ENCODE measurements at places on chromosomes 6 and 20.

- DNase-seq: no peak
Observed at GRCh38 chr6:169850746-169851145, 99.3 kb downstream of the ERMARD start.

DNA sequence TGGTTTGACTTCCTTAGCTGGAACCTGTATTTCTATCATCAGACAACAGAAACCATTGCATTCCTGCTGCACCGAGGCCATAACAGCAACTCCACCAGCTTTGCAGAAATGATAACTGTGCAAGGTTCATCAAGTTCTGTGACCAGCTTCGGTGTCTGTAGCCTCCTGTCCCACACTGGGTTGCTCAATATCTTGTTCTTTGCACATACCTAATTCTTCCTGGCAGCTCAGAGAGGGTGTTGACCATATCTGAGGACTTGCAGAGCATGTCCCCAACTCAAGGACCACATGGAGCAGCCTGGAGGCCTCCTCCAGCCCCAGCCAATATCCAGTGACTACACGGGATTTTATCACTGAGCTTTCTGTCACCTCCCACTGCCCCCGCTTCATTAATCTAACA lies 59.3 kb upstream of the SCAF8 start:
- DNase-seq: no peak

GRCh38 chr6:82878812-82879211 lies 186.8 kb downstream of the UBE3D start:
- no peak for DNase-seq

DNA sequence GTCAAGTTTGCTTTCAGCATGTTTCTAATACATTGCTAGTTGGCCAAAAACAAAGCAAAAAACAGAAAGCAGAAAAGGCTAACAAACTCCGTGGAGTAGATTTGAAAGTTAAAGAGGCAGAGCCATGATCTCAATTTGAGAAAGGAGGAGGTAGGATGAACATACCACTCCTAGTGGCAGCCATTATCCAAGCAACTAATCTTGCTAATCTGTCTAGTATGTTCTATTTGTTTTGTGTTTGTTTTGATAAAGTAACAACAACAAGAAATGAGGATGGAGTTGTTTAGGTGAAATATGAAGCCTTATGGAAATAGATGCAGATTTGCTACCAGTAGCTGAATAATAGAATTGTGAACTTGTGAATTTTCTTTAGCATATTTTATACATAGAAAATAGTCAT lies 295.5 kb upstream of the PRDM1 start:
- no peak for DNase-seq

DNA sequence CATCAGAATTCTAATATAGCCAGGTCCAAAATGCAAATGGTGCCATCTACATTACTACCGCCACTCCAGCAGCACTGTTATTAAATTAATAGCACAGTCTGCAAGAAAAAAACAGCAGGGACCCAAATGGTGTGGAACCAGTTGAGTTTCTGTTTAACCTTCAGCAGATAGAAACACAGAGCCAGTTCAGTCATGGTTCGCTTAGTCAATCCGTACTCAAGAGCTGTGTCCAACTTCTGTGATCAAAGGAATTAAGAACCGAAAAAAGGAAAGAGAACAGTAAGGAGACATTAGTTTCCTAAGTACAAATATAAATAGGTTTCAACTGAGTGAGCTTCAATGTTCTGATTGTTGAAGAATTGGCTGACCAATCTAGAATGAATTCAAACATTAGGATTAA lies 107.7 kb downstream of the TRDN start:
- no peak for DNase-seq

DNA sequence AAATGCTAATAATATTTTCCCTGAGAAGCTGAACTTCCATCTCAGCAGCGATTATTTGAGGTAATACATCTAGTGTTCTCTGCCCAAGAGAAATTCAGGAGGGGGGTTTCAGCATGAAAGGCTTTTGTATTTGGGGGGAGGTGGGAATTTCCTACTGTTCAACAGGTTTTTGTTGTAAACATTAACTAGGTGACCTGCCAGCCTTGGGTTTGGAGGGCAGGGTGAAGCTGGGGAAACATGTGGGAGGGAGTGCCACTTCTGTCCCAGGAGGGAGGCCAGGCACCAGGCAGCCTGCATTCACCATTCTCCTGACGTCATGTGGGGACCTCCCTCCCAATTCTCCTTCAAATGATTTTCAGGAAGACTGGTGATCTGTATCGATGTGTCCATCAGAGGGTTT lies 37.7 kb upstream of the PKHD1 start:
- DNase-seq: no peak

GRCh38 chr6:169266746-169267591 lies 13.3 kb upstream of the THBS2 start:
- no peak for DNase-seq

- DNase-seq: no peak
Observed at GRCh38 chr6:42571611-42572342, 7.9 kb downstream of the UBR2 start.

DNA sequence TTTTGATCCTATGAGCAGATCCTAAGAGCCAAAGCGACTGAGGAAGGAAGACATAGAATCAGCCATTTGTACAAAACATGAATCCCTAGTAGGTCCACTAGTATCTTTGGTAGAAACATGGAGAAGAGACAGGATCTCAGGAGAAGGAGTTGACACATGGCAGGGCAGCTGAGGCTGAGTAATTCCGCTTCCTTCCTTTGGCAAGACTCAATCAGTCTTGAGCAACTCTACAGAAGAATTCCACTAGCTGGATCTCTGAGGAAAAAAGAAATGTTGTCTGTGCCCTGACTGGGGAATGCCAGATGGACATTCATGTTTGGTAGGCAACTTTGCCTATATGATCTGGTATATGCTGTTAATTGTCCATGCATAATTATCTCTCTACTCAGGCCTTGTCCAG lies 35.3 kb downstream of the ESR1 start:
- DNase-seq: no peak

GRCh38 chr20:19113343-19113930 lies 99.0 kb upstream of the SLC24A3 start:
- no peak for DNase-seq

- DNase-seq: no peak
Observed at GRCh38 chr20:44115762-44116644, 71.0 kb downstream of the JPH2 start.

- DNase-seq: no peak
Observed at GRCh38 chr6:85470023-85470410, 20.1 kb downstream of the NT5E start.

GRCh38 chr6:89888871-89889270 lies 5.4 kb upstream of the GJA10 start:
- no peak for DNase-seq

DNA sequence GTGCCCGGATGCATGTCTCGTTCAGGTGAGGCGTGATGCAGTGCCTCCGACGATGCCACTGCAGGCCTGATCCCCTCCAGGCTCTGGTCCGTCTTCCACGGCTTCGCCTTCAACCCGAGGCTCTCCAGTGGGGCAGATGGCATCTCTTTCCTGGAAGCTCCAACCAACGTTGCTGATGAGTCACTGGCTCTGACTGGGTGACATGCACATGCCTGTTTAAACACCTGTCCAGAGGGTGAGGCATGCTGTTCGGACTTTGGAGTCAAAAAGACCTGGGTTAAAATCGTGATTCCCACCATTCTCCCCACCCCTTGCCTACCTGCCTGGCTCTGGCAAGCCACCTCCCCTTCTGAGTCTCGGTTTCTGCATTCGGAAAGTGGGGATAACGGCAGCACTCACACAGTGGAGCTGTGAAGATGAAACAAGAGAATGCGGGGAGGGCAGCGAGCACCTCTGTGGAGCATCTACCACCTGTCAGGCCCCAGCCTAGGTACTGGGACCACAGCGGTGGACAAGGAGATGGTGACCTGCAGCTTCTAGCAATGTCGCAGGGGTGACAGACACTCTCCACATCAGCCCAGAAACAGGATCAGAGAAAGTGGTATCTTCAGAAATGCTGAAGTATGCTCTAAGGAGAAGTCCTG lies 8.5 kb upstream of the EDN3 start:
- DNase-seq: no peak

DNA sequence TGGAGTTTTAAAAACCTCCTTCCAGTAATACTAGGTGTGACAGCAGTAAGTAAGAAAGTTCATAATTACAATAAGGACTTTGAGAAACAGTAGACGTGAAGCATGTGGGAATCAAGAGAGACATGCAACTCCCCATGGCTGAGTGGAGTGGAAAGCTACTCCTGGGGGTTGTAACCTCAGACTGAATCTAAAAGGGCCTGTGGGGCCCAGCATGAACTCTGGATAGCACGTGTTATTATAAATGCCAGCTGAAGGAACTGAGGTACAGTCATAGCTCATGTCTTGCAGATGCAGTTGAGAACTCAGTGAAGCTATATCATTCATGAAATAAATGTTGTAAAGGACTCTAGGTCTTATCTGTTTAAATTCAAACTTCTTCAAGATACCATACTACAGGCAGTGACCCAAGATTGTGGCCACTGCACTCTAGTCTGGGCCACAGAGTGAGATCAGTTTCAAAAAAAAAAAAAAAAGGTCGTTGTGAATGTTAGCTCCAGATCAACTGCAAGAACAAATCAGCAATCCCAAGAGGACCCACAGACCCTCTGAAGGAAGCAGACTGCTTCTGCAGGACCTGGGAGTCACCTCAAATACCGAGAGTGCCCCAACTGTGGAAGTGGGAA lies 189.3 kb downstream of the TRDN start:
- no peak for DNase-seq

DNA sequence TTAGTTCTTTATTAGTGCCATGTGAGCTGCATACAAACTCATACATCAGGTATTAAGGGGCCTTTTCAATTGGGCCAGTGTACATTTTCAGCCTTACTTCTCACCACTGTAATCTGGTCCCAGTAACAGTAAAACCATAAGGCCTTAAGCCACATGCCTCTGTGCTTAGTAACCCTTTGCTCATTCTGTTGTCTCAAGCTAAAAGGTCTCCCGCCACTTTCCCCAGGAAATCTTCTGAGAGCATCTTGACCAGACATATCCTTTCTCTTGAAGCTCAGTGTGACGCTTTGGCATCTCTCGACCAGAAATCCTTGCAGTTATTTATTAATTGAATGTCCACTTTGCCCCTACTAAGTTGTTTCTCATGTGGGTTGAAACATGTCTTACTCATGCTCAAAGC lies 68.0 kb downstream of the CYP39A1 start:
- no peak for DNase-seq

- peak; percentile 47 for DNase-seq
Observed at GRCh38 chr20:46400253-46400652, 6.2 kb downstream of the ELMO2 start.

- DNase-seq: no peak
Observed at GRCh38 chr20:41350408-41350962, 9.9 kb downstream of the LPIN3 start.

DNA sequence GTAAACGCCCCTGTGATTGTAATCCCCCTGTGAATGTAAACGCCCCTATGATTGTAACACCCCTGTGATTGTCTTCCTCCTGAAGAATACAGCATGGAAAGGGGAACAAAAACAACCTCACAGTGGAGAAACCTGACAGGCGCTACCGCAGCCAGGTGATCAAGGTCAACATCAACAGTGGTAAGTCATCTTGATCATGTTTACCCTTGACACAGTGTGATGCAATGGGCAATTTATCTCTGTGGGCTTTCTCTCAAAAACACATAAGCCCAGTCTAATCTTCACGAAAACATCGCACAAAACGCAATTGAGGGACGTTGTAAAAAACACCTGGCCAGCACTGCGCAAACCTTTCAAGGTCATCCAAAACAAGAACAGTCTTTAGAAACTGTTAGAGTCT lies 277.2 kb downstream of the PRKN start:
- DNase-seq: no peak

DNA sequence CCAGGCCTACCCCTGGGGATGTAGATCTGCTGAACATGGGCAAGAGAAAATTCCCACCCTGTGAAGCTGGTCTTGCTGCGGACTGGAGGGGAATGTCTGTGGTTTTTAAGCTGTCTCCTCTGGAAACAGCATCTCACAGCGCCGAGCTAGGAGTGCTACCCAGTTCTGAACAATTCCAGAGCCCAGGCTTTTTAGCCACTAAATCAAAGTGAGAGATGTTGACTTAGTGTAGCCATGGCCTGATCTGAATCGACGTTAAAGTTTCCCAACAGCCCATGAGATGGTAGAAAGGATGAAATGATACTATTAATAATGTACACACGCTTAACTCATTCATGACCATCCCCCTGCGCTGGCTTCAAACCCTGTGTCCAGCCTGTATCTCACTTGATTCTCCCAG lies 63.7 kb downstream of the KCNB1 start:
- no peak for DNase-seq

DNA sequence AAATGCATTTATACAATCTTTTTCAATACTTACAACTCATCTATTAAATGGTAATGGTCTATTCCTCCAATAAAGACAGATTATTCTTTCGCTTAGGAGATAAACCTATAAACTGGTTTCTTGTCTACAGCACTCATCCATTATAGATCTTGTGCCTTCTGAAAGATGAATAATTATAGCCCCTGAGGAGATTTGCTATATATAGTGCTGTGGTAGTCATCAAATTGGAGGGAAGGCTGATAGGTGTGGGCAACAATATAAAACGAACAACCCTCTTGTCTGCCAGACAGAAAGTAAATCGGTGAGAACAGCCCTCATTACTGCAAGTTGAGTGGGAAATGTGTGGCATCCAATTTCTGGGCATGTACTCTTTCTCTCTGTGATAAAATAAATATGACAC lies 292.5 kb upstream of the CNR1 start:
- DNase-seq: no peak

DNA sequence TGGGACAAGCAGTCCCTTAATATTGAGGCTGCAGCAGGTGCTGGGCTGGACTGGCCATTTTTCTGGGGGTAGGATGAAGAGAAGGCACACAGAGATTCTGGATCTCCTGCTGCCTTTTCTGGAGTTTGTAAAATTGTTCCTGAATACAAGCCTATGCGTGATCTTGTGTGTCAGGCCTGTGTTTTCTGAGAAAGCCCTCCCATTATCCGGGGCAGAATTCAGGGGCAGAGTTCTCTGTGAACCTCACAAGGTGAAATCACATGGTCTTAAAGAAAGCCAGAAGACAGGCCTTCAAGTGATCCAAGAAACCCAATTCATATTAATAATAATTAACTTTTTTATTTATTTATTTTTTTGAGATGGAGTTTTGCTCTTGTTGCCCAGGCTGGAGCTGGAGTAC lies 12.5 kb downstream of the CCN5 start:
- DNase-seq: no peak

DNA sequence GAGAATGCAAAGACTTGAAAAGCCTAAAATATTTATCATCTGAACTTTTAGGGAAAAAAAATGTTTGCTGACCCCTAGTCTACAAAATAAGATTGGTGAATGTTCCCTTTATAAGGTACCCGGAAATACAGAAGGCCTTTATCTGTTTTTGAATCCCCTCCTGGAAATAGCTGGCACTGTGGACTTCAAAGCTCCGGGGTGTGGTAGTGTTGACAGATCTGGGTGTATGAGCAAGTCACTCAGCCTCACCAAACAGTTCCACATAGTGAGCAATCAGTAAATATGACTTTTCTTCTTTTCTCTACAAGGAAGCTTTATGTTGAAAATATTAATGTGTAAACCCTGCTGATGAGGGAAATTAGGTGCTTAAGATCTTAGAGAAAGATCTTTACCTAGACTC lies 29.2 kb upstream of the HTR1B start:
- no peak for DNase-seq

GRCh38 chr20:60815656-60816055 lies 436.4 kb upstream of the CDH4 start:
- no peak for DNase-seq
